Stimulated activated naive CD8-positive, alpha-beta T cell treated with anti-CD3 and anti-CD28 coated beads, Interleukin-15, amount 100 ng/mL, for 72 hours (primary cell): ENCODE measurements at places on chromosomes 7 and 10.

- DNase-seq: no peak
Observed at GRCh38 chr10:71378336-71379117, 18.2 kb upstream of the CDH23 start.

DNA sequence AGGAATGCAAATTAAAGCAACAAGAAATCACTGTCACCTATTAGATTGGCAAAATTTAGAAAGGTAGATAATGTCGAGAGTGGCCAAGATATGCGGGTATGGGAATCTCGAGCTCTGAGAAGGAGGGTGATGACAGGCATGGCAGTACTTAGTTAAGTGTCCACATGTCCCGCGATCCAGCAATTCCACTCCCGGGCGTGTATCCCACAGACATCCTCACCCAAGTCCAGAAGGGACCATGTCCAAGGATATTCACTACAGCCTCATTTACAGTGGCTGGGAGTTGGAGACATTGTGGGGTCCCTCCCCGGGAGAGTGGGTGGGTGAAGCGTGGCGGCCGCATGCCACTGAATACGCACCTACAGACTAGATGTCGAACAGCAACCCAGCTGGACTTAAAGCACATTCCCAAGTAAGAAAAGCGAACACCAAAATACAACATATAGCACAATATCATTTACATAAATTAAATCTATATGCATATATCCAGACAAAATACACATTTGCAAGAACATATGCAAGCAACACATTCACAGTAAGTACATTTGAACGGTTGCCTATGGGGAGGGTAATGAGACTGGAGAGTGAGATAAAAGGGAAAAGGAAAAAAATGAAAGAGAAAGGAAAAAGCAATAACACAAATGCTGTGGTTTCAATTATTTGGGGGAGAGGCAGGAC, 9.9 kb downstream of the KCNH2 start:
- no peak for DNase-seq

DNA sequence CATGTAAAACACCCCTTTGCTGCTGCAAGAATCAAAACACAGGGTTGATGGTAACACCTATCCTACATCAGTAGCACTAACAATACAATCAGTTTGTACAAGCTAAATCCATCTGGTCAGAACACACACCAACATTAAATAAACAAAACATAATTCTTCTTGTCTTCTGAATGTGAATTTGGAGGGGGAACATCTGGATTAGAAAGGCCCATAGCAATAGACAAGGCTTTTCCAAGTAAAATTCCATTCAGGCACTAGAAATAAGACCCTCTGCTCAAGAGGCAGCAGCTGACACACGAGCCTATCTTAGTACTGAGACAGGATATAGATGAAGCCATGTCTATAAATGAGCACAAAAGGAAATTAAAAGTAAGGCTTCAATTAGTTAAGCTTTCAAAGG, 839.9 kb upstream of the LRRTM3 start:
- DNase-seq: no peak

DNA sequence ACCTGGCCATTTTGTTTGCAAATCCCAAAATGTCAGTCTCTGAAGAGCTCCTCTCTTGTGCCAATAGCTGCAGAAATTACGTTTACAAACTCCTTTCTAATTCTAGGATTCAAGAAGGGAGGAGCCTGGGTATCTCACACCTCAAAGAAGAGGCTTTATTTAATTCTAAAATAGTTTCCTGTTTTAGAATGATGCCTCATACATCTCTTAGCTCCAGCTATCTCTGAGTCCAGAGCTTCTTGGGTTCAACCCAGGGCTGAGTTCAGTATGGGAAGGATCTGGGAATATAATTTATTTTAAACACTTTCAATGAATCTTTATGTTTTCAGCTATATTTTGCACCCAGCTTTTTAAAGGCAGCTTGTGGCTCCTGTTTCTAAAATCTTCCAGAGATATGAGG, 150.1 kb downstream of the CACNA2D1 start:
- DNase-seq: no peak

GRCh38 chr10:87952612-87953011, 89.2 kb downstream of the PTEN start:
- no peak for DNase-seq

GRCh38 chr10:110739811-110740271, 95.7 kb downstream of the RBM20 start:
- no peak for DNase-seq

GRCh38 chr10:121032460-121032859, 181.3 kb downstream of the WDR11 start:
- no peak for DNase-seq

GRCh38 chr7:116588641-116589594, 64.1 kb downstream of the CAV1 start:
- DNase-seq: no peak

DNA sequence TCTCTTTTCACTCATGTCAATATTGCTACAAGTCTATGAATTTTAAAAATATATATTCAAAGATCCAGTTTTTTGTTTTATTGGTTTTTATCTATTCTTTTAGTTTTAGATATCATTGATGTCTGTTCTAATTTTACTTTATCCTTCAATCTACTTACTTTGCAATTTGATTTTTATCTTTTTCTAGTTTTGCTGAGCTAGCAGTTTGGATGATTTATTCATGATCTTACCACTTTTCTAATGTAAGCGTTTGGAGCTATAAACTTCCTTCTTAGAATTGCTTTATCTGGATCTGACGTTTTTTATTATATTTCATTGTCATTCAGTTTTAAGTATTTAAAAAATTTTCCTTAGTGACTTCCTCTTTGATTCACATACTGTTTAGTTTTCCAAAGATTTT, 664.5 kb upstream of the VSTM2A start:
- DNase-seq: no peak

GRCh38 chr10:18303851-18304801, 163.9 kb downstream of the CACNB2 start:
- no peak for DNase-seq

DNA sequence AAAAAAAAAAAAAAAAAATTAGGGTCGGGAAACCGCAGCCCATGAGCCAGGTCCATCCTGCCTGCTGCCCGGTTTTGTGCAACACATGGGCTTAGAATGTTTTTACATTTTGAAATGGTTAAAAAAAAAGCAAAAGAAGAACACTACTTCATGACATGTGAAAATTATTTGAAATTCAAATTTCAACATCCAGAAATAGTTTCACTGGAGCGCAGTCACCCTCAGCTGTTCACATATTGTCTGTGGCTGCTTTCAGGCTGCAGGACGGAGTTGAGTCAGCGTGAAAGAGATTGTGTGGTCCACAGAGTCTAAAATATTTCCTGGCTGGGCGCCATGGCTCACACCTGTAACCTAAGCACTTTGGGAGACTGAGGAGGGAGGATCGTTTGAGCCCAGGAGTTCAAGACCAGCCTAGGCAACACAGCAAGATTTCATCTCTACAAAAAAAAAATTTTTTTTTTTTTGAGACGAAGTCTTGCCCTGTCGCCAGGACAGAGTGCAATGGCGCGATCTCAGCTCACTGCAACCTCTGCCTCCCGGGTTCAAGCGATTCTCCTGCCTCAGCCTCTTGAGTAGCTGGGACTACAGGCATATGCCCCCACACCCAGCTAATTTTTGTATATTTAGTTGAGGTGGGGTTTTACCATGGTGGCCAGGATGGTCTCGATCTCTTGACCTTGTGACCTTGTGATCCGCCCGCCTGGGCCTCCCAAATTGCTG, 63.9 kb upstream of the ECHDC3 start:
- no peak for DNase-seq

GRCh38 chr7:107463139-107464078, 6.4 kb upstream of the GPR22 start:
- DNase-seq: peak; percentile 34

- no peak for DNase-seq
Observed at GRCh38 chr10:119370111-119370741, 162.9 kb downstream of the GRK5 start.

GRCh38 chr7:135678612-135679575, 16.6 kb downstream of the STMP1 start:
- DNase-seq: no peak

DNA sequence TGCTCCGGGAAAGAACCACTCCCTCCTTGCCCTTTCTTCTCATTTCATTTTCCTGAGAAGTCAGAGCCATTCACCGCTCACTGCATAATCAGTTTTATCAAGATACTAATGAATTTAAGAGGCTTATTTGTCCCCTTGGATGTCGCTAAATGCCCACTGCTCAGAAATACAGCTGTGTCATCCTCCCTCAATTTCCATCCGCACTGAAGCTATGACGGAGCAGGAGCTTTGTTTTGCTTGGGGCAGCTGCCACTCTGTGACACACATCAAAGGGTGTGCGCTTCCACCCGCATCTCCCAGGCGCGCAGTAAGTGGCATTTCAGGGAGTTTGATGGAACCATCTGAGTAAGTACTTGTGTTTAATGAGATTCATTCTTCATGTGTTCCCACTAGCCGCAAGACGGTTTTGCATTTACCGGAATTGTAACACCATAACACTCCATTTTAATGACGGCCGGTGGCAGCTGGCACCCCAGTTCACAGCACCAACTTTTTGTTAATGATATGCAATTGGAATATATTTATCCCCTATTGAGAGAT, 103.8 kb upstream of the PARD3 start:
- DNase-seq: no peak

DNA sequence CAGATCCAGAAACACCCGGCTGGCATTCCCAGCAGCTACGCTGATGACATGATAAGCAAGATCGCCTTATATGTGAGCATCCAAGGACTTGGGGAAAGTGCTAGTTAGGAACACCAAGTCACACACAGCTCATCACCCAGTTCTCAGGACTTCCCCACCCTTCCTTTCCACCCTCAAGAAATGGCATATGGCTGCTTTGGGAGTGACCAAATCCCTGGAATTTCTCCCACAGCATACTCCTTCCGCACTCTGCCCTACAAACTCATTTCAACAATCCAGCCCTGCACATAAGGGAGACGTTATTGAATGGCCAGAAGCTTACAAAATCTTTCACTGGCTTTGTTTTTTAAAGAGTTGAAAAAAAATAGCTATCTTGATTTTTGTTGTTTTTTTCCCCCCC, 4.2 kb downstream of the ITIH5 start:
- DNase-seq: no peak
